ENCODE measurements at places on chromosomes 5 and 9. TPM values are rescaled to one million over a fixed set of nuclear protein-coding genes. Genes with fewer than 3 reads are reported as not detected.

- no peak for DNase-seq
Observed at GRCh38 chr5:127832067-127832466, 128.9 kb downstream of the CCDC192 start.

GRCh38 chr9:136694163-136694871 lies 7.1 kb upstream of the AGPAT2 start:
- peak; percentile 41 for DNase-seq

- no peak for DNase-seq
Observed at GRCh38 chr5:4159681-4160080, 564.0 kb downstream of the IRX1 start.

The PCAT7 gene
- not detected for total RNA-seq

The MSX2 gene
- 0.34 TPM for total RNA-seq

GRCh38 chr5:133132717-133133116 lies 80.9 kb downstream of the HSPA4 start:
- DNase-seq, result no peak

The CDX1 gene
- 0.43 TPM for total RNA-seq

DNA sequence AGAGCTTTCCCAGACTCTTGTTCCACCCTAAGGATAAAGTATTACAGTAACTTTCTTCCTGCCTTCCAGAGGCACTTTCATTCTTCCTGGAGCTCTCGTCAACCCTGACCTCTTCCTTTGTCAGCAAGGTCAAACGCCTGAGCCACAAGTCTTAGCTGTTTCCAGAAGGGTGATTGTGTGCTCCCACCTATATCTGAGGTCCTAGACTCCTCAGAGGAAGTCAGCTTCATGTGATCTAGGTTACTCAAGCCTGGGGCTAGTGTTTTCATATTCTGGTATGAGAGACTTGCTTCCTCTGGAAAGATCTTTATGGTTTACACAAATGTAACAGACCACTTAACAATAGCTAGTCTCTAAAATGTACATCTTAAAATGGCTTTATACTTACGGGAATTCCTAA lies 5.4 kb upstream of the FAM120A start:
- DNase-seq, result no peak

GRCh38 chr9:95667789-95668188 lies 151.0 kb upstream of the PTCH1 start:
- no peak for DNase-seq

- no peak for DNase-seq
Observed at GRCh38 chr9:137580209-137580953, 1.7 kb upstream of the DPH7 start.

DNA sequence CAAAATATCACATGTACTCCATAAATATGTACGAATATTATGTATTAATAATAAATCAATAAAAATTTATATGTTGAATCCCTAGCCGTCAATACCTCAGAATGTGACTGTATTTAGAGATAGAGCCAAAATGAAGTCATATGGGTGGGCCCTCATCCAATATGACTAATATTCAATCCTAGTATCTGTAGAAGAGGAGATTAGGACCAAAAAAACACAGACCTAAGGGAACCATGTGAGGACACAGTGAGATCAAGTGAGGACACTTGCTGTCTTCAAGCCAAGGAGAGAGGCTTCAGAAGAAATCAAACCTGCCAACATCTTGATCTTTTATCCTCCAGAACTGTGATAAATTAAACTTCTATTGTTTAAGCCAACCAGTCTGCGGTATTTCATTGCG lies 3.7 kb upstream of the AMACR start:
- no peak for DNase-seq

- DNase-seq, result peak; percentile 45
Observed at GRCh38 chr9:113589407-113589806, 125.9 kb downstream of the RGS3 start.

DNA sequence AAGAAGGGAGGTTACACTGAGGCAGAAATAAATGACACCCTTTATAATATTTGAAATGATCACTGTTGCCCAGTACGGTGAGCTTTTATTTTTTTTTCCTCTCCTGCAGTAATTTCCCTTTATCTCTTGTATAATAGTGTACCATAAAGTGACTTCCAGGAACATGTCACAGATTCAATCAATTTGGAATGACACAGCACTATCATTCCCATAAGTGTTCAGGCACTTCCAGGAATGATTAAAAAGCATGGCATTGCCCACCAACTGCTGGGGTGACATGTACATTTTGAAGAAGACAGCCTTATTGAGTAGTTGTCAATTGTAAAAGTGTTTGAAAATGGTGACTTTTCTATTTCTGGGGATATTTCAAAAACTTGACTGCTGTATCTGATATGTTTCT lies 1700.9 kb upstream of the NUDT12 start:
- DNase-seq, result no peak

DNA sequence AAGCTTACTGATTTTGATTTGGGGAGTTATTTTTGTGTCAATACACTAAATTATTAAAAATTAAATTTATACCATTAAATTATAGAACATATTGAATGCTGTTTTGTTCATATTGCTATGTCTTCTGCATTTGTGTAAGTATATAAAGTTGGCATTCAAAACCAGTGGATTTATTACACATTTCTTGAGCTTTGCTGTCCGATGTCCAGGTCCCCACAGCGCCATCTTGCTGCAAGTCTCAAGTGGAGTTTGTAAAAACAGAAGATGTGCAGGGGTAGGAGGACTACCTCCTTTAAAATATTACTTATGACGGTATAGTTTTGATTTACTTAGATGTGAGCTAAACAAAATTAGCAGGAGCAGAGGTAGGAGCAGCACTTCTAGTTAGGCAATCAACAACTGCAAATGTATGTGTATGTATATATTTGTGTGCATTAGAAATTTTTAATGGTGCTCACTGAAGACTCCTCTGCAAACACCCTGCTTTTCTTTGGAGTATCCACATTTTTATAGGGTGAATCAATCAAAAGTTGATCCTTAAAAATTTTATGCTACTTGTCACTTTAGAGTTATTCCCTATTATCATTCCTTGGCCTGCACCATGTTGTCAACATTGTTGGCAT lies 37.4 kb downstream of the CPEB4 start:
- DNase-seq, result no peak

DNA sequence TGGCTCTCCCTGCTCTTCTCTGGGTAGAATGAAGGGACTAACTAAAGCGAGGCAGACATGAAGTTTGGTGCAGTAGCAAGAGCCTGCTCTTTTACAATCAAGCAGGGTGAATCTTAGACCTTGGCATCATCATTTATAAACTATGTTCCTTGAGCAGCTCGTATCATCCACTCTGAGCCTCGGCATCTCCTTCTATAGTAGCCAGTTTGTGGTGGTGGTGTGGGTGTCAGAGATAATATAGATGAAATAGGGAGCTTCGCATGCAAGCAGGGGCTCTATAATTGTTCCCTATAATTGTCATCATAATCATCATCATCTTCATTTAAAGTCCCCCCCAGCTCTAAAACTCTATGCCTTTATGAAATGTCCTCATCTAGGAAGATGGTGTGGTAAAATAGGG lies 72.5 kb upstream of the SAP30L start:
- no peak for DNase-seq

DNA sequence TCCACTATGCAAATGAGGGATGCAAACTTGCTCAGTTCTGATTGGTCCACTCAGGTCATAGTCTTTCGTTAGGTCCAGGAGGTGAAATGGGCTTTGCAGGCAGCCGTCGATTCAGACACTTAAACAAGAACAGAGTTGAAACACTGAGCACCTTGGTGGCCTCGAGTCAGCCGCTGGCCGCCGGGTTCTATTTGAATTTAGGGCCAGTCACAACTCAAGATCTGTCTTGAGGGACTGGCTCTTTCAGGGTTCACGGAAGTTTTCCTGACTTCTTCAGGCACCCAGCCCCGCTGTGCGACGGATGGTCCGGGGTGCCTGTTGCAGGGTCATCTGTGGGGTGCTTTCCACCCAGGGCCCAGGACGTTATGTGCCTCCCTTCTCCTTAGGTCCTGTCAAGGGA lies 412.8 kb upstream of the IRX4 start:
- DNase-seq, result no peak

The N4BP3 gene
- total RNA-seq, result 10.9 TPM

The CRHBP gene
- total RNA-seq, result 0.58 TPM

The GMCL2 gene
- not detected for total RNA-seq

DNA sequence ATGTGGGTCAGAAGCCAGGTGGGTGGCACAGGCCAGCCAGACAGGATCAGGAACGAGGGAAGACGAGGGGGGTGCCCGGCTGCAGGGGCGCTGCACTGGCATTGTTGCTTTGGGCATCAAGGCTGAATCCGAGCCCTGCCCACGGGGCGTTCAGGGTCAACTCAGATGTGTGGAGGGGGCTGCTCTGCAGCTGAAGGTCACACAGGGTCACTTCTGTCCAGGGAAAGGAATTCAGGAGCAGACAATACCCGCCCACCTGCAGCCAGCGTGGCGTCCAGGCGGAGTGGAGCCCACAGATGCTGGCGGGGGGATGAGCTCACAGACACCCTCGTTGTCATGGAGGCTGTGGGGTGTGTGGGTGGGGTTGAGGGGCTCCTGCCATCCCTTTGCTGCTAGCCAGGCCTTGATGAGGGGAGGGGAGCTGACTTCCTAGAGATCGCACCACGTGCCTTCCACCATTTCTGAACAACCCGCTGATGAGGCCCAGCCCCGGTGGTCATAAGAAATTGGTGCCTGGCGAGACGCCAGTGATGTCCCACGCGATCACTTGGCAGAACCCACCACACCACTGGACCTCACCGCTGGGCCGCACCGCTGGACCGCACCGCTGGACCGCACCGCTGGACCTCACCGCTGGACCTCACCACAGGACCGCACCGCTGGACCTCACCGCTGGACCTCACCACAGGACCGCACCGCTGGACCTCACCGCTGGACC lies 31.2 kb downstream of the MRPL36 start:
- DNase-seq, result no peak

GRCh38 chr5:140977003-140977402 lies 10.7 kb downstream of the PCDHAC2 start:
- DNase-seq, result peak; percentile 92

The IL5 gene
- not detected for total RNA-seq

DNA sequence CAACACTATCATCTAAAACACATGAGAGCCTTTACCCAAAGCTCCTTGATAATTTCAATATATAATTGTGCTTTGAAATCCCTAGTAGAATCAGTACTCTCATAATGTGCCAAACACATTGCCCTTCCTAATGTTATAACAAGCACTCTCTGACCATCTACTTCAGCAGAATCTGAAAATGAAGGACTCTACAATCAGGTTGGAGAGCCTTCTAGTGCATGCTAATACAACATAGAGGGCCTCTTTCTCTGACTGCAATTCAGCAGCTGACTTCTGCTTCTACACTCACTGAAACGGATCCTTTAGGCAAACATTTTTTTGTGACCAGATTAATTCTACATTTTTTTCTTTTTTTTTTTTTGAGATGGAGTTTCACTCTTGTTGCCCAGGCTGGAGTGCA lies 155.6 kb downstream of the EPB41L4A start:
- peak; percentile 14 for DNase-seq

GRCh38 chr5:53397141-53397757 lies 83.2 kb upstream of the FST start:
- no peak for DNase-seq

GRCh38 chr5:116640236-116640635 lies 65.6 kb upstream of the SEMA6A start:
- no peak for DNase-seq

DNA sequence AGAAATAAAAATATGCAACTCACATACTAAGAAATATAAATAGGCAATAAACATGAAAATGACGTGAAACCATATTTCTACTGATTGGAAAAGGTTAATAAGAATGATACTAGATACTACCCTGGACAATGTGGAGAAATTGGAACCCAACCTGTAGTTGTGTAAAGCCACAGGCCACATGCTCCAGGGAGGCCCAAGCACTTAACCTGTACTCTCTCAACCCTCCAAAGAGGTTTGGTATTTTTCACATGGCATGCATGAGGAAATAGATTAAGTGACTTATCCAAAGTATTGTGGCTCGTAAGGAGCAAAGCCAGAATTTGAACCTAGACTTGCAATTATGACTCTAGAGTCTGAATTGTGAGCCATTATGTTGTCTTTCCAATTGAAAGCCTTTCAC lies 13.4 kb downstream of the LIFR start:
- no peak for DNase-seq

DNA sequence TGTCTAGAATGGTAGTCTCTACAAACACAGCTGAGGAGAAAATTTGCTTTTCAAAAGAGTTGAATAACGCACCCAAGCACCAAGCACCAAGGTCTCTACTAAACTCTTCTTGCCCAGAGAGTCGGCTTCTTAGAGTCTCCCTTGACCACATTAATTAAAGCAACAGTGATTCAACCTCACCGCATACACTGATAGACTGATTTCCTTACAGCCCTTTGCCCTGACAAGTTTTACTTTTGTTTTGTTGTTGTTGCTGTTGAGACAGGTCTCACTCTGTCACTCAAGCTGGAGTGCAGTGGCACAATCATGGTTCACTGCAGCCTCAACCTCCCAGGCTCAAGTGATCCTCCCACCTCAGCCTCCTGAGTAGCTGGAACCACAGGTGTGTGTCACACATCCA lies 1035.7 kb upstream of the DMAC1 start:
- DNase-seq, result no peak

GRCh38 chr5:125316391-125316790 lies 570.0 kb upstream of the ZNF608 start:
- no peak for DNase-seq

The PCDHGB2 gene
- total RNA-seq, result 10.1 TPM

DNA sequence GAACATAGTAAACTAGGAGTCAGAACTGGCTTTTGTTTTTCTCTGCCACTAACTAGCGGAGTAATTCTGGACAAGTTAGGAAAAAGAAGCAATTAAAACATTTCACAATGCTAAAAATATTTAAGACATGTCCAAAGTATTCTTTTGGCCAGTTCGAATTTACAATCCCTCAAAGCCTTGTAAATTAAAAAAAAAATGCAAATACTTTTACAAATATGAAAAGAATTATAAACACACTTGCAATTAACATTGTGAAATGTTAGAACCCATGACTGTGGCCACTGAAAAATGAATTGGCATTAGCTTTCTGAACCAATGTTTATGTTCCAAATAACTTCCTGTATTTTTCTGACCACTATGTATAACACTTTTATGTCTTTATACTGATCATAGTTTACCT lies 2.2 kb downstream of the RAD1 start:
- no peak for DNase-seq

The SLC6A3 gene
- 0.85 TPM for total RNA-seq

The FGD3 gene
- 10.8 TPM for total RNA-seq

DNA sequence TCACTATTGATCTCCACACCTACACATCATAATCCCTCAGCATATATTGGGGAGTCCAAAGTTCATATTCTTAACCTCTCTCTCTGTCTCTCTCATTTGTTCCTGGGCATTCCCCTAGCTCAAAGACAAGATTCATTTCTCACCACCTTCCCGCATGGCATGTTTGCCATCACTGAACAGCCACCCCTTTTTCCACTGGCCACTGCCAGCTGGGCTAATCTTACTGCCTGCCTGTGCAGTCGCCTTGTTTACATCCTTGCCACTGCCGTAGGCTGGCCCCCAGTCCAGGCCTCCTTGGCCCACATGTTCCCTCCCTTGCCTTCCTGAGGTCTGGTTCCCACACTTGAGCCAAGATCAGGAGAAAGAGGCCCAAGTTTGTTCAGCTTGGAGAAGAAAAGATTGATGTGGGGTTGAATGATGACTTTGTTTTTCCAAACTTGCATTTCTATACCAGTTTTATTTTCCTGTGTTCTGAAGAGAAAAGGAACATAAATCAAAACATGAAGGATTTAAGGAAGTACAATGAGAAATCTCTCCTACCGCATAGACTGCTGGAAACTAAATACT lies 80.2 kb downstream of the PLAC8L1 start:
- no peak for DNase-seq
